ENCODE measurements at places on chromosomes 16 and 17.
A peak's percentile ranks its signal among the peaks of the same experiment; 100 is the strongest.

- DNase-seq, result no peak
Observed at GRCh38 chr16:66026211-66026610, 340.3 kb upstream of the CDH5 start.

DNA sequence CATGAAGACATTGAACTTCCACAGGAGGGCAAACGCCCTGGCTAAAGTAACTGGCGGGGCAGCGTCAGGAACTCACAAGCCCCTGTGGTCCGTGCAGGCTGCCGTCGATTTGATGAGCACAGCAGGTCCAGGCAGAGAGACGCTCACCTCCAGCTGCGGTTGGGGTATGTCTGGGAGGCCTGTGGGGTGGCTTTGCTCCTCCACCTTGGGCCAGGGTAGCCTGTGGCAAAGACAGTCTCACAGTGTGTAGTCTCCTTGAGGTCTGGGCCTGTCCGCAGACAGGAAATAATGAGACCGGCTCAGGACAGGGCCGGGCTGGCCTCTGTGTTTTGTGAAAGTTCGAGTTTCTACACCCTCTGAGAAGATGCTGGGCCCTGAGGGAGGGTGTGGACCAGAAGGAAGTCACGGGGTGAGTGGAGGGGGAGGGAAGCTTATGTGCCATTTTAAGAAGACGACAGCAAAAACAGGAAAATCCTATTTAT is 103.3 kb downstream of the METRNL start:
- DNase-seq, result no peak

DNA sequence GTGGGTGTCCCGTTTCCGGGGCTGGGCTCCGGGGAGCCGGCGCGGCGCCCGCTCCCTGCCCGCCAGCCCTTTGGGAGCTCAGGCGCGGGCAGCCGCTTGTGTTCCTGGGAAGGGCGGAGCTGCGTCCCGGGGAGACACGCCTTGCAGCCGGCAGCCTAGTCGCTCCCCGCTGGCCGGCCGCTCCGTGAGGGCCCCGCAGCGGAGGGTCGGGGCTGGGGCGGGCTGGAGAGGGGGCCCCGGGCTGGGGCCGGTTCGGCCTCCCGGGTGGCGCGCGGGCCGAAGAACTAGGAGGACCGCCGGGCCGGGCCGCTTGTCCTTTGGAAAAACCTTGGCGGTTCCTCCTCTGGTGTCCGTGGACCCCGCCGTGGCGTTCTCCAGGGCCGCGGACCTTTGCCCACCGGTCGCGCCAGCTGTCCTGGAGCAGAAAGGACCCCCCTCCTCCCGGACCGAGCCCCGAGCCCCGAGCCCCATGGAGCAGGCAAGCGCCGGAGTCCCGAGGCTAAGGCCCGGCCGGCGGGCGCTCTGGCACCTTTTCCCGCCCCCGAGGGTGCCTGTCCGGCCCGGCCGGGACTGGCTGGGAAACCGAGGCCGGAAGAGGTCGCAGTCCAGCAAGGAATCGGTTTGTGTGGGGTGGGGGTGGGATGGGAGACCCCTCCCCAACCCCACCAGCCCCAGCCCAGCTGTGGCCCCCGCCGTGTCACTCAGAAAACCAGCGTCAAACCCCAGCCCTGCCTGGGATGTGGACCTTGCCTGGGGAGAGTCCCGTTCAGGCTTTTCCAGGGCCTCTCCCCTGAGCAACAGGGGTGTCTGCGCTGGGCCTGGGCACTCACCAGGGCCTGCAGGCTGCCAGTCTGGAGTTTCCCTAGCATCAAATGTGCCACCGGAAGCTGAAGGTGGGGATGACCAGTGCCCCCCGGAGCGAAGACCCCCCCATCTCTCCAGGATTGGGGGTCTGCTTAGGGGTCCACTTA is 6.8 kb upstream of the TBC1D3B start:
- peak; percentile 79 for DNase-seq

- no peak for DNase-seq
Observed at GRCh38 chr17:66959641-66960375, 4.7 kb upstream of the CACNG4 start.

DNA sequence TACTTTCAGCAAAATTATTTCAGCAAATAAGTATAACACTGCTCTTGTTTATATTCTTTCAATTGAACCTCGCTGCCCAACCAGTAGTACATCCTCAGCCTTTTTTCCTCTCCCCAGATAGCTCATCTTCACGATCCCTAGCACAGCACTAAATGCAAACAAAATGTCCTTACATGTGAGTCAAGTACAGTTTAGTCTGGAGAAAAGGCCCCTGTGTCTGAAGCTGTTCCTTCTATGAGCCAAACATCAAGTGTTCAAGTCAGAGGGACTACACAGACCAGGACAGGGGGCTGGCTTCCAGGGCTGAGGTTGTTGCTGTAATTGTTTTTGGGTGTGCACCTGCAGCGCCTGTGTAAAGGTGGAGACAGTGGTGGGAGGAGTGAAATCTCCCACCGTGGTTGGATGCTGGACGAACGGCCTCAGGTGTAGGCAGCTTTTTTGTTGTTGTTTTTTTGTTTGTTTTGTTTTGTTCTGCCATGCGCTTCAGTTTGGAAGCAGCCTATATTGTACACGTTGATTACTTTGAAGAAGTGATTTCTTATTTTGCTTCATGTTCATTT is 147.1 kb downstream of the PRKCA start:
- no peak for DNase-seq

GRCh38 chr16:51591480-51591879 is 440.4 kb upstream of the SALL1 start:
- DNase-seq, result no peak

- no peak for DNase-seq
Observed at GRCh38 chr16:54703339-54703738, 227.3 kb upstream of the IRX5 start.

DNA sequence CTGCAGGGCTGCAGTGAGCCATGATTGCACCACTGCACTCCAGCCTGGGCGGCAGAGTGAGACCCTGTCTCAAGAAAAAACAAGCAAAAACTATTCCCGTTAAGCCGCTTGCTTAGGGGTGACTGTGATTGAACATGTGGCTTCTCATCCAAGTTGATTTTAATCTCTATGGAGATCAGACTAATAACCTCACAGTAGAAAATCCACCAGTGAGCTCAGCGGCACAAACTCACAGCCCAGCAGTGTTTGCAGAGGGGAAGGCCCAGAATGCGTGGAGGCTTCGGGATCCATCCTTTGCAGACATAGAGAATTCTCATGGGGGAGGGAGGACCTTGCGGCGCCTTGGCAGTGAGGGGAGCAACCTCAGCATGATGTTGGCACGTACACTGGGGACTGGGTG is 7.4 kb downstream of the BANP start:
- DNase-seq, result no peak

GRCh38 chr16:63822818-63823217 is 1299.0 kb downstream of the CDH11 start:
- no peak for DNase-seq

- DNase-seq, result no peak
Observed at GRCh38 chr17:8896087-8896486, 28.6 kb upstream of the PIK3R6 start.

DNA sequence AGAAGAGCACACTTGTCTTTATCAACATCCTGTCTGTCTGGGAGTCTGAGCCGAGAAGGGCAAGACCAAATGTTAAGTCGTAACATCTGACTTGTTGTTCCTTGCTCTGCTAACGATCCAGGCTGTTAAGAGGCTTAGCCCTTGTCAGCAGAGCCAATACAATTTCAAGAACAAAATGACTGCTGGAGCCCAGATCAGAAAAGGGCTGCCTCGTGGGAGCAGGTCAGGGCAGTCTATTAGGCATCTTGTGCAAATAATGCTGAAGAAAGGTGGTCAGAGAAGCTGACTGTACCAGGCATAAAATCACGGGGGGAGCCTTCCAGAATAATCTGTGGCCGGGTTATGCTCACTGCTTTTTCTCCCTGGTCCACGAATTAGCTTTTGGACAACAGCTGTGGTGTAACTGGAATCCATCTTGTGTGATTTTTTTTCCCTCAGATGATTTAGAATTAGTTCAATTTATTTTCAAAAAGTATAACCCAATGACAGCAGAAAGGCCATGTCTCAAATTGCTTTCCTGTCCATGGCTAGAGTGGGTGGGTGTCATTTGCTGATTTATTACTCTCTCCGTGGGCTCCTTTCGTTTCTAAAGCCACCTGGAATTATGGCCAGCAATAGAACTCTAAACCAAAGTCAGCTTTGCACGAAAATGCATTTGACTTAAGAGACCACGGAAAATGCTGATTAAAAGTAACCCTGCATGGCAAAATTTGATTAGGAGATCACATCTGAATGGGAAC is 221.1 kb upstream of the HSBP1 start:
- no peak for DNase-seq

DNA sequence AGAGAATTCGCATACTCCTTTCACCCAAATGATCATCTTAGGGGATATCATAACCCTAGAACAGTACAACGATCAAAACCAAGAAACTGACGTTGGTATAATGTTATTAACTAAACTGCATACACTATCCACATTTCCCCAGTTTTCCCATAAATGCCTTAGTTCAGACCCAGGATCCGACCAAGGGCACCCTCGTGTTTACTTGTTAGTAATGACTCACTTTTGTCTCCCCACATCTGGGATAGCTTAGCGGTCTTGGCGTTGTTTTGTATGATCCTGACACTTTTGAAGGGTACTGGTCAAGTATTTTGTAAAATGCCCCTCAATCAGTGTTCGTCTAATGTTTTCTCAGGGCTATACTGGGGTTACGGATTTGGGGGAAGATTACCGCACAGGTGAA is 8.0 kb downstream of the HS3ST3A1 start:
- no peak for DNase-seq

DNA sequence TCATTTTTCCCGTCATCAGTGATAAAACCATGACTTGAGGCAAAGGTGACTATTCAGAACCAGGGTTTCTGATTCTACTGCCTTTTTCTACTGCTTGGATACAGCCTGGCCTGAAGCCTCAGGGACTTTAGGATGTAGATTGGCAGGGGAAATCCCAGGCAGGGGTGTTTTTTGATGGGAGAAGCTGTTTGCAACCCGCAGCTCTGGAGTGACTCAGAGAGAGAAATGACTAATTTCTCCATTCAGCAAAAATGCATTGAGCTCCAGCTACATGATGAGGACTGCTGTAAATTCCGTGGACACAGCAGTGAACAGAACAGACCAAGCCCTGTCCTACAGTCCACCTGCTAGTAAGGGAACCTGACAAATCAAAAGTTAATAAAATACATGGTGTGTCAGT is 560.6 kb downstream of the CDH13 start:
- DNase-seq, result no peak

- no peak for DNase-seq
Observed at GRCh38 chr17:44775838-44776621, 17.2 kb downstream of the ADAM11 start.

DNA sequence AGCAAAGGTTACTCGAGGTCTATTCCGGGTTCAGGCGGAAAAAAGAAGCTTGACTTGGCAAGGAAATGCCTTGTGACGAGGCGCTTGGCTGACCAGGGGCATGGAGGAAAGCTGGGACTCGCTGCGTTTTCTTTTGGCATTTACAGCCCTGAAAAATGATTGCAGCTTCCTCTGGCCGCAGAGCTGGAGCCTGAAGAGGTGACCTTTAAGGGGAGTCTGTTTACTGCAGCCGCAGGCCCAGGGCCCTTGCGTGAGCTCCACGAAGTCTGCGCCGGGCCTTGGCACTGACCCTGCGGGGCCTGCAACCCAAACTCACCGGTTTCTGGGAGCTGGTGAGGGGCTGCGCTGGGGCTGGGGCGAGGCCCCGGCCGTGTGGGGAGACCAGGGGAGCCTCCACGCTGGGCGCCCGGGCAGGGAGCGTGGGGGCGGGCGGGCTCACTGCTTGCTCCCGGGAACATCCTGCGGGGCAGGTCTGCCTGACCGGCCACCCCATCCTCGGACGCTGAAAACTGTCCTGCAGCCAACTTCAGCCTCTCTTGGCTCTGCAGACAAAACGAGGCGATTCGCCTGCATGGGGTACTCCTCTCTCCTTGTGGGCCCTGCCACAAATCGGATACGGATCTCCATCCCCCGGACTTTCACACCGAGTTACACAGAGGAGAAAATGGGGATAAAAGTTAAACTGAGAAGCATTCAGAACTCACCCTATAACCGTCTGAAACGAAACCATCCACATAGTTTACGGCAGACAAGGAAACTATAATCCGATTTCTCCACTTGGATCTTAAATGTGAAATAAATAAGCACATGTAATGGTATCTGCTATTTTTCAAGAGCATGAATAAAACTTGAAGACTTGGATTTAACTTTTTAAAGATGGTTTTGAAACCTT is 206.3 kb upstream of the FOXF1 start:
- DNase-seq, result no peak

- DNase-seq, result no peak
Observed at GRCh38 chr17:31089471-31089870, 5.3 kb upstream of the NF1 start.

- DNase-seq, result peak; percentile 23
Observed at GRCh38 chr16:50836121-50836621, 94.3 kb downstream of the CYLD start.

- DNase-seq, result peak; percentile 83
Observed at GRCh38 chr17:2054512-2055291, at the start of gene HIC1. HIC1 (plus strand) TSS chr17:2055103; CDS start chr17:2056691, 1,588 bp downstream.

DNA sequence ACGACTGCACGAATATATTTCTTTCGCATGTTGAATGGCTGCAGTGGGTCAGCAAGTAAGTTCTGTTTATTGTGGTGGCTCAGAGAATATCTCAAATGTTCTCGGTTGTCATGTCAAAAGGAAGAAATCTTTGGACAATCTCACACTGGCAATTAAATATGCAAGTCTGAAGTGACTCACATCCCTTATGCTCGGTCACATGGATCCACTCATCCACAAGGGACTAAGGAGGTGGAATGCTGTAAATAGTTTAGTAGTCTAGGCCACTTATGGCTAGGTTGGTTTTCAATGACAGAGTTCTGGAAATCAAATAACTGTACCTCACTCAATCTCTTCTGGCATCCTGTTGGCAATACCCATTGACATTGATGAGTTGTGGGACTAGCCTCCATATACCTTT is 33.0 kb upstream of the PMP22 start:
- no peak for DNase-seq

DNA sequence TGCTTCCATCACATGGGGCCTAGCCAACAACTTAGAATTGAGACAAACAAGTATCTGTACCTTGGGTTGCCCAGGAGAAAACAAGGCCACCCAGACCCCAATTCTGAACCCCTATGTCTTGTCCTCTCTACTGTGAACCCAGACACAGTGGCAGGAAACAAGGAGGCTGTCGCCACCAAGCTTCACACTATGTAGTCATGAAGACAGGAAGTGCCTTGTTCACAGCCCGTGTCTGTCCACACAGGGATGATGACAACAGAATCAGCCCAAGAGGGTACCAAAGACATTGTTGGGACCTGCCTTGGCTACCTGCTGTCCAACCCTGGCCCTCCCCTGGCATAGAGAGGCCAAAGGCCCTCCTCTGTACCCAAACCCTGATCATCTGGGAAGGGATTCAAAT is 84.8 kb downstream of the CDYL2 start:
- DNase-seq, result no peak

GRCh38 chr17:13735861-13736260 is 134.1 kb upstream of the HS3ST3A1 start:
- no peak for DNase-seq

DNA sequence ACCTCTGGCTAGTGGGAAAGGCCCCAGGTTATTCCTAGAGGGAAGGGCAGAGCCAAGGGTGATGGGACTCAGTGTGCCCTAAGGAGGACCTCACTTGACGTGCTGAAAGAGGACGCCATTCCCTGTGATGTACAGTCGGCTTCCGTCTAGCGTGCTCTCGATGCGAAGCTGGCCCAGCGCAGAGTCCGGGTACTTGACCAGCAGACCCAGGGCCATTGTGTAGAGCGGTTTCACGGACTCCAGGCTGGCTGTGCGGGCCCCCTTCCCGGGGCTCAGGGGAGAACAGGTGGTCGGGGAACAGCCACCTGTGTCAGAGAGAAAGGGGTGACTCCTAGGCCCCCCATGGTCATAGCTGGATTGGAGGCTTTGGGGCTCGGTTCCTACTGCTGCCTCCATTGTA is 19.9 kb downstream of the PLEKHG4 start:
- DNase-seq, result no peak

- DNase-seq, result no peak
Observed at GRCh38 chr16:80883159-80883642, 78.8 kb upstream of the CDYL2 start.

Measured in HAP-1 (cell line).